Activated T-helper 1 cell treated with anti-CD3 and anti-CD28 coated beads, Interleukin-2, amount 50 U/mL, for 16 hours (primary cell): ENCODE measurements at places on chromosomes 3 and 15.

DNA sequence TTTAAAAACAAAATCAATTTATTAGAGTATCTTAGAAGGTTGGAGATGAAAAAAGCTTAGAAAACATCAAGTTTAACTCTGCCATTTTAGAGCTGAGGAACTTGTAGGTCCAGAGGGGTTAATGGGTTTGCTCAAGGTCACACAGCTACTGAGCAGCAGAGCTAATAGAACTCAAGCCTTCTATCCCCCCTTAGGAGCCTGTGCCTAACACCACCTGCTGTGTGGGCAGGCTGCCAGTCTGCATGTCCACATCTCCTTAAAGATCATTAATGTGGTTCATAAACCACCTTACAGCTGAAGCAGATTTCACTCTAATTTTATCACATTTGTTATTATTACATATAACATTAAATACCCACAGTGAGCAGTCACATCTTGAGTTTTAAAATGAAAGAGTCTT, 14.1 kb upstream of the SLC35G2 start:
- no peak for DNase-seq

- peak; percentile 46 for DNase-seq
These were observed 792 bp downstream of the ATP13A3 start for GRCh38 chr3:194485881-194486539.

DNA sequence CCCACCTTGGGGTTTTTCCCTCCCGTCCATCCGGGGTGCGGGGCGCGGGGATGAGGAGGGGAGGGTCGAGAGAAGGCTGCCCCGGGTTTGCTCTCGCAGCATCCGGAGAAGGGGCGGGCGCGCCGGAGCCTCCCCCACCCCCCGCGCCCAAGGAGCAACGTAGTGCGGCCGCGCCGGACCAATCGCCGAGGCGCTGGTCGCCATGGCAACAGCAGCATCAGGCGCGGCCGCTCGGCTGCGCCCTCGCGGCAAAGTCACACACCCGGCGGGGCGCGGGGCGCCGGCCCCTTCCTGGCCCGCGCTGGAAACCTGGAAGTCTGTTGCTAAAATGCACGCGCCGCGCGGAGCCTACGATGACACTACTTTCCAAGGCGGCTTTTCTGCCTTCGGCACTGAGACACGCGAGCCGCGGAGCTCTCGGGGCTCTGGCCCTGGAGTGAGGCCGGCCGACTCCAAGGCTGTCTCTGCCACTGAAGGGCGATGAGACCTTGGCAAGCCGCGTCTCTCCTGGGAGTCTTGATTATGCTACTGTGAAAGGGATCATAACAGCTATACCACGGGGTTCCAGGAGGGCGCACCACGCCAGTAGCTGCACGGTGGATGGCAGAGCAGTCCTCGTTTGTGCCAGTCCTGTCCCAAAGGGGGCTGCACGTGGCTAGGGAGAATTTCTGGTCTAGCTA, at the start of gene IQSEC1:
Gene IQSEC1 (minus strand): TSS at position 104 of the 680 bp plus-strand sequence. CDS start 415 bp downstream, outside the sequence.
- DNase-seq, result peak; percentile 22

DNA sequence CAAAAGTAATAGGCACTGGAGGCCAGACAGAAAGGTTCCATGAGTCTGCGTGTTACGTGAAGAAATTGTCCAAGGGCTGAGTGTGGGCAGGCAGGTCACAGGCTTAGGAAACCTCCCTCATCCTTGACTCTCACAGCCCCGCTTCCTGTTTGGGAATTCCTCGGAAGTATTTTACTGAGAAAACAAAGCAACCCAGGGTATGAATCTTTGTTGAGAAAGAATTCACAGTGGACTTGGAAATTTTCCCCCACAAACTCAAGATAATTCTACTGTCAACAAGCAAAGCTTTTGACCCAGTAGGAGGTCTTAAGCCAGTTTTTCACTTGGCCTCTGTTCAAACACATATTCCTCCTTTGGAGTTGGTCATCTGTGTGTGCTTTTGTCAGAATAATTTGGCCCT, 377.1 kb upstream of the TPM1 start:
- no peak for DNase-seq

- DNase-seq, result no peak
These were observed 12.2 kb upstream of the GHRL start for GRCh38 chr3:10304905-10305304.

- DNase-seq, result no peak
These were observed 59.9 kb downstream of the CFAP20DC start for GRCh38 chr3:58989955-58990354.

- DNase-seq, result no peak
These were observed 10.4 kb downstream of the FAH start for GRCh38 chr15:80163217-80163616.

- DNase-seq, result no peak
These were observed 51.6 kb downstream of the EIF3J start for GRCh38 chr15:44588541-44588940.

- no peak for DNase-seq
These were observed 43.0 kb upstream of the TLE3 start for GRCh38 chr15:70140543-70141375.
